ENCODE measurements at places on chromosomes 7 and 10. TPM values are rescaled to one million over a fixed set of nuclear protein-coding genes. Genes with fewer than 3 reads are reported as not detected.

Gene FANK1
- 26.4 TPM for total RNA-seq

Gene ELFN1
- 0.15 TPM for total RNA-seq

Gene BUD23
- total RNA-seq = 34.0 TPM

Gene ANKRD61
- total RNA-seq = not detected

Gene EBF3
- total RNA-seq = 0.05 TPM

Gene WAPL
- total RNA-seq = 53.1 TPM

Gene TLX1
- total RNA-seq = not detected

Gene CYP2C8
- 1.0 TPM for total RNA-seq

Gene UNCX
- total RNA-seq = not detected

Gene MYO3A
- total RNA-seq = 0.35 TPM

Gene SPACDR
- total RNA-seq = not detected
